ENCODE measurements at places on chromosomes 1 and 21. TPM values are rescaled to one million over a fixed set of nuclear protein-coding genes. Genes with fewer than 3 reads are reported as not detected.
A peak's percentile ranks its signal among the peaks of the same experiment; 100 is the strongest.

DNA sequence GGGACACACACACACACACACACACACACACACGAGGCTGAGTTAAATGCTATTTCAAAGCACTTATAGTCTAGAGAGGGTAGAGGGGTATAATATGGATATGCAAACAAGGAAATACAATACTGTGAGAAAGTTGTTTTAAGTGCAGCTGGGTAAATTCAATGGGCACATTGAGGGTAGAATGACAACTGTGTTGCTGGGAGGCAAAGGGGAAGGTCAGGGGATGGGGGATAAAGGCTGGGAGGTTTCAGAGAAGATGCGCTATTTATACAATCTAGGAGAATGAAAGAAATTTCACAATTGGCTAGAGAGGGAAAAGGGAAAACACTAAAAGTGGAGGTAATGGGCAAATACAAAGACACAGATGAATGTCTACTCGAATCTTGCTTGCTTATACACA, 19.4 kb downstream of the EXTL2 start:
- DNase-seq = no peak

GRCh38 chr1:51139474-51139873, 37.4 kb downstream of the C1orf185 start:
- DNase-seq = no peak

DNA sequence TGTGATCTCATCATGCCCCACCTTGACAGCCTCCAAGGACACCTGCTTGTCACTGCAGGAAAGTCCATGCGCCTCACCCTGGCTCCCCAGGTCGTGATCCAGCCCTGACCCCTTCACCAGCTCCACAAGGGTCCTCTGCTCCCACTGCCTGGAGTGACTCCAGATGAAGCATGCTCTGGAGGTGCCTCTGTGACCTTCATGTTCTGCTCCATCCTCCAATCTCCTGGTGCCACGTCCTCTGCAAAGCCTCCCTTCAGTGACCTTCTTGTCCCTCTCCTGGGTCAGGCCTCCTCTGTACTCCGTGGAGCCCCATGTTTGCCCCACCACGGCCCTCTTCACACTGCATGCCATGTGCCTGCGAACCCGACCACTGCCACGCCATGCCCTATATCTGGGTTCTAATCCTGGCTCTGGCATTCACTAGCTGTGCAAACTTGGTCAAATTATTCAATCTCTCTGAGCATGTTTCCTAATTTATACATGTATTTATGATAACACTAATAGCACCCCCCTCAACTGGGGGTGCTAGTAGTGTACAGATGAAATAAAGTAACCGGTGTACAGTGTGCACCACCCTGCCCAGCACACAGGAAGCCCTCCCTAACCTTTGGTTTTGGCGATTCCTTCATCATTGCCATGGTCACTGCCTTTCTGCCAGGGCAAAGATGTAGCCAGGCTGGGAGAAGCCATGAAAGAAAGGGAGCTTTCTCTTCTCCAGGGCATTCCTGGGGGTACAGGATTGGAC, 77.4 kb downstream of the STUM start:
- no peak for DNase-seq

- DNase-seq = no peak
These were observed 1244.7 kb upstream of the B3GALT2 start for GRCh38 chr1:194431121-194431520.

- DNase-seq = no peak
These were observed 80.9 kb downstream of the SPSB1 start for GRCh38 chr1:9373619-9374018.

GRCh38 chr21:44658913-44659595, 1.3 kb downstream of the KRTAP12-3 start:
- no peak for DNase-seq

DNA sequence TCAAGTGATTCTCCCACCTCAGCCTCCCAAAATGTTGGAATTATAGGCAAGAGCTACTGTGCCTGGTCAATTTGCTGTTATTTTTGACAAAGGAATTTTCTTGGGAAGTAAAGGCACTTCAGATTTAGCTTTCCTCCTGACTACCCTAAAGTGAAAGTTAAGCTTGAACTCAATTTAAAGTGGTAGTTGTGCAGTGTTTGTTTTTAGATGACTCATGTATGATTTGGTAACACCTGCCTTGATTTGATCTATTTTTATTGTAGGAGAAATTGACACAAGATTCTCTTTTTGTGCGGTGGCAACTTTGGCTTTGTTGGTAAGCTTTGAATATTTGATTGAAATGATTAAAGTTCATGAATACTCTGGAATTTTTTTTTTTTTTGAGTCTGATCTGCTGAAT, 5.0 kb downstream of the RABGGTB start:
- peak; percentile 55 for DNase-seq

GRCh38 chr21:14773777-14774345, 227.7 kb upstream of the SAMSN1 start:
- DNase-seq = peak; percentile 19

The DYNLT5 gene
- total RNA-seq = not detected

The GNG12 gene
- total RNA-seq = 31.1 TPM

Data from HT-29 (cell line).